Heart right ventricle (tissue), 16 donors: ENCODE measurements at places on chromosomes 5 and 9. TPM values are rescaled to one million over a fixed set of nuclear protein-coding genes. Genes with fewer than 3 reads are reported as not detected.

DNA sequence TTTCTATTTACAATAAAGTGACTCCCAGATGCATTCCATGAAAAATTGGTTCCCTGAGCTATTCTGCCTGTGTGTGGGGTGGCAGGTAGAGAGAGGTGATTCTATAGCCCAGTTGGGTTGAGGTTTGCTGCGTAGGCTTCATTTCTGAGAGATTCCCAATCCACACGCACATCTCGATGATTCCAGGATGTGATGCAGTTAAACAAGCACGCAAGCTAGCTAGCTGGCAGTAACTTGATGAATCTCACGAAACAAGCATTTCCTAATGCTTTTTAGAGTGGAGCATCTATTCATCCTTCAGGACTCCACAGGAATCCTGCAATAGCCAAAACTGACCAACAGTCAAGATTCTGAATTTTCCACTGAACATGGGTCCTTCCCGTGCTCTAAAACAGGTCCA, 43.8 kb upstream of the CER1 start:
- H3K27me3 ChIP-seq: no peaks in the 10 kb centered on the region

Gene SPAG8
- total RNA-seq: 0.86 TPM

Gene PCDHA1
- not detected for total RNA-seq

Gene KIF20A
- total RNA-seq: 0.13 TPM

Gene RASA1
- 19.1 TPM for total RNA-seq
